ENCODE measurements at places on chromosomes 16 and 17.

GRCh38 chr17:58352596-58353388 is 791 bp upstream of the SUPT4H1 start:
- no peak for DNase-seq

DNA sequence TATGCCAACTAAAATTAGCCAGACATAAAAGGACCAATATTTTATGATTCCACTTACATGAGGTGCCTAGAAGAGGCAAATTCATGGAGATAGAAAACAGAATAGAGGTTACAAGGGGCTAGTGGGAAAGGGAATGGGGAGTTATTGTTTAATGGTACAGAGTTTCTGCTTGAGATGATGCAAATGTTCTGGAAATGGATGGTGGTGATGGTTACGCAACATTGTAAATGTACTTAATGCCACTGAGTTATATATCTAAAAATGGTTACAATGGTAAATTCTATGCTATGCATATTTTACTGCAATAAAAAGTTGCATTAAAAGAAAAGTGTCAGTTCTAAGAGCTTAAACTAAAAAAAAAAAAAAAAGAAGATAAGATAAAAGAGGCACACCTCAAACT is 17.9 kb downstream of the MT1X start:
- DNase-seq: no peak

DNA sequence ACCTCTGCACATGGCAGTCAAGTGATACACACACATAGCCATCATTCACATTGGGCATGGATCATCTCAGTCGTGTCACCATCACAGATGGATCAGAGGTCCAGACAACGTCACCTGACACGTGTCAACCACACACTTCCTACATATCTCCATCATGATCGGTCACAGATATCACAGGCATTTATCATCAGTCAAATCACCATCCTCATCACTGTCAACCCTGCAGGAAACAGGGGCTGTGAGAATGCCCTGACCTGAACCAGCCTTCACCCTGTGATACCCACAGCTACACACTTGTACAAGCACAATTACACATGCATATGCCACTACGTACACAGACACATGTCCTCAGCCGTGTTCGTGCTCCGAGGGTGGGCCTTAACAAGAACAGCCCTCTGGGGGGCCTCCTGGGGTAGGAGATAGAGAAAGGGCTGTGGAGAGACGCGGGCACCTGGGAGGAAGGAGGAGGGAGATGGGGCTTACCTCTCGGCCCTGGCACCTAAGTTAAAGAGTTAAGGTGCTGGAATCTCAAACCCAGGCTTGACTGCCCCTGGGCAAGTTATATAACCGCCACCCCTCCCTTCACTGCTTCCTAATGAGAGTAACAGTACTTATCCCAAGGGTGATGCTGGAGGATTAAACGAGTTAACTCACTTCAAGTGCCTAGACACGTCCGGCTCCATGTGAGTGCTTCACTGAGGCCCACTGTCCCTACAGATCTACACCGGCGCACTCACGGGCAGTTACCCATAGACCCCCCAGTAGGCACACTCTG is 1.1 kb downstream of the SLC12A4 start:
- DNase-seq: no peak

DNA sequence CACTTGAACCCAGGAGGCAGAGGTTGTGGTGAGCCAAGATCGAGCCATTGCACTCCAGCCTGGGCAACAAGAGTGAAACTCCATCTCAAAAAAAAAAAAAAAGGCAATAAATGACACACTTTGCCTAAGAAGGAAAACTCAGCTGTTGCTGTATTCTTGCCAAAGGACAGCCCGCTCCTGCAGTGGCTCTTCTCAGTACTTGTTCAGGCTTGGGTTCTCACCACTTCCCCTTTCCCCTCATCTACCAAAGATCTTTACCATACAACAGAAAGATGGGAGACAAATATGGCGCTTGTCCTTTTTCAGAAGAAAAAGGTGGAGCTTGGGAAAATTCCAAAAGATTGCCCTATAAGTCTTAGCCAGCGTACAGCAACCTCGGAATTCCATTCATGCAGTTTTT is 58.5 kb downstream of the MYH13 start:
- no peak for DNase-seq

DNA sequence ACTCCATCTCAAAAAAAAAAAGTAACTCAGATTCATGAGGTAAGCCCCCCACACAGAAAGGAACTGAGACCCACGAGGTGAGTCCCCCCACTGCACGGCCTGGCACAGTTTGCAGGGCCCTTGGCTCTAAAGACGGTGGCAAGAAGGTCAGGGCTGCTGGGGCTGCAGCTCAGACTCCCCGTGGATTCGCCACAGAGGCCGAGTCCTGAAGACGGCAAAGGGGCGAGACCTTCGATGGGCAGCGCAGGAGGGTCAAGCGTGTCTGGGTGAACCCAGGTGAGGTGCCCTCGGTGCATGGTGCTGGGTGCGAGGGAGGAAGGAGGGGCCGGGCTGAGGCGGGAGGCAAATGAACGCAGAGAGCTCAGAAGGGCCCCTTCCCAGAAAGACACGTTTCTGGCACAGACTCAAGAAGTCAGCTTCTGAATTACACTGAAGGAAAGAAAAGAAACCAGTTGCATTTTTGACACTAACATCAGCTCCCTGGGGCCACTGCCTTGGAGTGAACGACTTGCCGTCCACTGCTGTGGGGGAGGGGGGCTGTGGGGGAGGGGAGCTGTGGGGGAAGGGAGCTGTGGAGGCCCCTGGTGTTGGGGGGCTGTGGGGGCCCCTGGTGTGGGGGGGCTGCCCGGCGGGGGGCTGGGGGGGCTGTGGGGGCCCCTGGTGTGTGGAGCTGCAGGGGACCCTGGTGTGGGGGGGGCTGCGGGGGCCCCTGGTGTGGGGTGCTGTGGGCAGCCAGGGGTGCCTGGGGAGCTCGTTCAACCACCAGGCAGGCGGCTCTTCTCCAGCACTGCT is 69.8 kb upstream of the METRNL start:
- DNase-seq: no peak

- no peak for DNase-seq
Measured at GRCh38 chr17:81414756-81415516, 19.7 kb downstream of the BAHCC1 start.

GRCh38 chr16:67298277-67298676 is 18.9 kb downstream of the PLEKHG4 start:
- no peak for DNase-seq

DNA sequence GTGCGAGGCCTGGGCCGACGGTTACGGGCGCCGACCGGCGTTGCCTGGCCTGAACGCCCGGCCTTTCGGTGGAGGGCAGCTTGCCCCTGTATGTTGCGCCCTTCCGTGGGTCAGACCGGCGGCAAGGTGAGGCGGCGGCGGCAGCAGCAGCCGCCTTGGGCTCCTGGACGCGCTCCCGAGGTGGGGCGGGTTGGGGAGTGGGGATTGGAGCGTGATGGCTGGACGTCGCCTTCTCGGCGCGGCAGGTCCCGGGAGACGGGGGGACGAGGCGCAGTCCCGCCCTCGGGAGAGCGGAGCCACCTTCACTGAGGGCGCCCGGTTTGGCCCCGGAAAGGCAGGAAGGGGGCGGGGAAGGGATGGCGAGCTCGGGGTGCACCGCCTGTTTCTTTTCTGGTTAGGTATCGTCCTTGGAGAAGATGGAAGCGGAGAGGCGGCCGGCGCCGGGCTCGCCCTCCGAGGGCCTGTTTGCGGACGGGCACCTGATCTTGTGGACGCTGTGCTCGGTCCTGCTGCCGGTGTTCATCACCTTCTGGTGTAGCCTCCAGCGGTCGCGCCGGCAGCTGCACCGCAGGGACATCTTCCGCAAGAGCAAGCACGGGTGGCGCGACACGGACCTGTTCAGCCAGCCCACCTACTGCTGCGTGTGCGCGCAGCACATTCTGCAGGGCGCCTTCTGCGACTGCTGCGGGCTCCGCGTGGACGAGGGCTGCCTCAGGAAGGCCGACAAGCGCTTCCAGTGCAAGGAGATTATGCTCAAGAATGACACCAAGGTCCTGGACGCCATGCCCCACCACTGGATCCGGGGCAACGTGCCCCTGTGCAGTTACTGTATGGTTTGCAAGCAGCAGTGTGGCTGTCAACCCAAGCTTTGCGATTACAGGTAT is 671 bp downstream of the DGKE start:
- DNase-seq: peak; percentile 61

DNA sequence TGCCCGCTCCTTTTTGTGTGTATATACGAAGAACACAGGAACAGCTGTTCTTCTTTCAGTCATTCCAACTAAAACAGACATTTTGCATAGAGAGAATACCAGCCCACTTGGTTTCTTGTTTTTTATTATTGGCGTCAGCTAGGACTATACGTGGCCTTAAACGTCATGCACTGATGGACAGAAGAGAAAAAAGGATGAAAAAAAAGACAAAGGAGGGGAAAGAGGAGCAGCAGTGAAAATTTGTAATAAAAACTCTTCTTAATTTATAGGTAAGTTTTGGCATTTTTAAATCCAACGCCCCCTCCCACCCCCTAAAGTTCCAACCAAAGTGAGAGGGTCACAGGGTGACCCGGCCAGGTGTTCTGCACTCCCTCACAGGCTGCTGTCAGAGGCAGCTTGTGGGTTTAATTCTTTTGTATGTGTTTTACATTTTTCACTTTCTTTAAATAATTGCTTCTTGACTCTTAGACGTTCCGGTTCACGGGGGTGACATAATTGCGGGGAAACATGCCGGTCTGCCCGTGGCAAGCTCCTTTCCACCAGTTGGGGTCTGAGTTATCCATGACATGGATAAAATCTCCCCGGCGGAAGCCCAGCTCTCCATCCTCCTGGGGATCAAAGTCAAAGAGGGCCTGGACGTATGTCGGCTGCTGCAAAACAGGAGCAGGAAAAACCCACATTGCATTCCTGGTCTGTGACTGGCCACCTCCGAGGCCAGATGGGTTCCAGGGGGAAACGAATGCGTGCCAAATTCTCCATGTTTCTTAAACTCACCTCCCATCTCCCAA is 30.9 kb upstream of the SLC25A19 start:
- no peak for DNase-seq

DNA sequence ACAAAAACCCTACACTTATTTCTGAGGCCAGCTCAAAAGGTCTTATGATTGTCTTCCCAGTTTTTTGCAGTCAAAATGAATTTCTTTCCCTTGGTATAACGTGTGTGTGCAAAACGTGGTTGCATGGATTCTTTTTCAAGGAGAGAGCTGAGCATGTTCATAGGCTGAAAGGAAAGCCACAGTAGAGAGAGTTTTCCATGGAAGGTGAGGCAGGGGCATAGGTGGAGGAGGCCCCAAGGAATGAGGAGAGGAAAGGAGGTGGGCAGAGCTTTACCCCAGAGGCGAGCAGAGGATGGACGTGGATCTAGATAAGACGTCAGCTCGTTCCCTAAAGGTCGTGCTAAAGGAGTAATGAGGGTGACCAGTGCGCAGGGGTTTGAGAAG is 22.8 kb downstream of the TRPV2 start:
- no peak for DNase-seq

- no peak for DNase-seq
Measured at GRCh38 chr16:2879854-2880508, 3.0 kb upstream of the FLYWCH2 start.

- peak; percentile 38 for DNase-seq
Measured at GRCh38 chr16:10509534-10510025, 70.8 kb downstream of the EMP2 start.

DNA sequence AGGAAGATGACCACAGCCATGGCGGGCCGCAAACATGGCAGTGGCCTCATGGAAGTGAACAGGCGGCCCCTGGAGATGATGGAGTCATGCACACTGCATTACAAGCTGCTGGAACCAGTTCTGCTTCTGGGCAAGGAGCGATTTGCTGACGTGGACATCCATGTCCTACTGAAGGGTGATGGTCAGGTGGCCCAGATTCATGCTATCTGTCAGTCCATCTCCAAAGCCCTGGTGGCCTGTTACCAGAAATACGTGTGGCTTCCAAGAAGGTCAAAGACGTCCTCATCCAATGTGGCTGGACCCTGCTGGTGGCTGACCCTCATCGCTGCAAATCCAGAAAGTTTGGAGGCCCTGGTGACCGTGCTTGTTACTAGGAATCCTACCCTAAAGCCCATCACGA is 13.4 kb upstream of the WSB1 start:
- DNase-seq: no peak

DNA sequence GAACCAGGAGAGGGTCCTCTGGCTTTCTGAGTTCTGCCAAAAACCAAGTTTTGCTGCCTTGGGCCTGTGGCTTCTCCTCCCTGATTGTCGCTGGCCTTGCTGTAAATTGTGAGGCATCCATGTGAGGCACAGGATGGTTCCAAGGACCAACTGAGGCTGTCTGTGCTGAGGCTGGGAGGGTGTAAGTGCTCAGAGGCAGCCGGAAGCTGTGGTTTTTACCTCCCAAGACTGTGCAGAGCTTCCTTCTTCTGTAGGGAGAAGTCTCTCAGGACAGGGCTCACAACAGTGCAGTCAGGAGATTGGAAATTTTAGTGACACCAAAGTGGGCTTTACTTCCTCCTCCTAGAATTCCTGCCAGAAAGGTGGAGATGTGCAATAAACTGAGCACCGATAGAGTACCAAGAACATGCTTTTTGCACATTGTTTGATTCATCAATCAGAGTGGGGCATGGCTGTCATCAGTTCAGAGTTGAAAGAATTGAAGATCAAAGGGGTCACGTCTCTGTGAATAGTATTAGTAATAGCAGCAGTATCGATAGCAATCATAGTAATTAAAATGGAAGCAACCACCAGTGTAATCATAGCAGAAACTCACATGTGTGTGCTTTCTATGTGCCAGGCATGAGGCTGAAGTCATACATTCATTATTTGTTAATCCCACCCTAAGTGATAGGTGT is 467.1 kb downstream of the WWOX start:
- DNase-seq: no peak

DNA sequence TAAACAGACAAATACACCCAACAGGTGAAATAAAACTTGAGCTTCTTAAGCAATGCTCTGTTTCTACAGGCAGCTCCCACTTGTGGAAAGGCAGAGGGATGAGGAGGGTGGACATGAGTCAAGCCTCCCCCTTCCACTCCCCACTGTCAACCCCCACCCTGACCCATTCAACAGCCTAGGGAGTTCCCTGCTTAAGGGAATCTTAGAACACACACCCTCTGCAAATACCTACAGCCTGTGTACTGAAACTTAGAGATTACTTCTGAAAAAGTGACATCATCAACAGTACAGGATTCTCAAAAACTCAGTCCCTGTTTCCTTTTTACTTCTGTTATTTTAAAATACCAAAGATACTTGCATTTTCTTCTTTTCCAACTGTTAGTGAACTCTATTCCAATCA is 345.4 kb downstream of the SOX9 start:
- no peak for DNase-seq

DNA sequence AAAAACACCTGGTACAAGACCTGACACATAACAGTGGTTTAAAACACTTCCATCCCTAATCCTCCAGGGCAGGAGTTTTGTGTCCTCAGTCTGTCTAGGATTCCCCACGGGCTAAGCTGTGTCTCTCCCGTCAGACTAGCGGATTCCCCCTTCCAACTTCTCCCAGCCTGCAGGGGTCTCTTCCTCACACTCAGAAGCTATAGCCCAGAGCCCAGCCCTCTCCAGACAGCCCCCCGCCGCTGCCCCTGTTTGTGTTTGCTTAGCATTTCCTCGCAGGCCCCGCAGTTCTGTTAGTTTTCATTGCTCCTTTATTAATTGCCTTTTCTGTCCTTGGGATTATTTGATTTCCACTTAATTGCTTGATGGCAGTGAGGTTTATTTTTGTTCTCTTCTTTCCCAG is 91.2 kb downstream of the TMEM132E start:
- no peak for DNase-seq

GRCh38 chr17:28996554-28997096 is 9.2 kb downstream of the SEZ6 start:
- DNase-seq: no peak

- DNase-seq: no peak
Measured at GRCh38 chr17:61076621-61077031, 323.0 kb upstream of the TBX2 start.

Measured in HL-60 (cell line).